ENCODE measurements at places on chromosomes 4 and X.

DNA sequence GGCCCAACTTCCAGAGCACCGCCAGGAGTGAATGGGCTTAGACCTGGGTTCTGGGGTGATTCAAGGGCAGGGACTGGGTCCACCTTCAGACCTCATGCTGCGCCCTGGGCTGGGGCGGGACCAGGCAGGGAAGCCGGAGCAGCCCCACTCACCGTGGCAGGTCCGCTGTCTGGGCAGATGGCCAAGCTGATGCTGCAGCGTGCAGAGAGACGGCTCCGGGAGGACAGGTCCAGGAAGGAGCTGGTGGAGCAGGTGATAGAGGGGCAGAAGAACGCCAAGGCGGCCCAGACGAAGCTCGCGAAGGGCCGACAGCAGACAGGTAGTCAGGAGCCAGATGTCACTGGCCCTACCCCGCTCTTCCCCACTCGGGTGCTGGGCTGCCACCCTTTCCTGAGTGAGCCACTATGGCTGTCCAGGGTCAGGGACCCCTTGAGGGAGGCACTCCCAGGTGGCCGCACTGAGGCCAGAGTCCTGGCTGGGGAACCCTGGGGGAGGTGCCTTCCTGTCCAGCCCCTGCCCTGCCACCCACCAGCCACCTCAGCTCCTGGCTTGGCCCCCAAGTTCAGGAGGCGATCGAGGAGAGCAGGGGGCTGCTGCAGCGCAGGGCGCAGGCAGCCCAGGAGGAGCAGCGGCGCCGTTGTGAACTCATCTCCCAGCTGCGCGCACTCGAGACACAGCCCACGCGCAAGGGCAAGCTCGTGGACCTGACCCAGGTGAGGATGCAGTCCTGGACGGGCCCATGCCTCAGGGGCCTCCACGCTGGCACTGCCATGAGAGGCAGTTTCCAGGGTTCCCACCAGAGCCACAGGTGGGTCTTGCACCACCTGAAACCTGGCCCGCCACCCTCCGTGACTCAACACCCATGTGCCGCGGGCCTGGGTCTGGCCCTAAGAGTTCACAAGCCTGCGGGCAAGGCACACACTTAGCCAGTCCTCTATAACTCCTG, 10.1 kb upstream of the RNF4 start:
- no peak for DNase-seq

DNA sequence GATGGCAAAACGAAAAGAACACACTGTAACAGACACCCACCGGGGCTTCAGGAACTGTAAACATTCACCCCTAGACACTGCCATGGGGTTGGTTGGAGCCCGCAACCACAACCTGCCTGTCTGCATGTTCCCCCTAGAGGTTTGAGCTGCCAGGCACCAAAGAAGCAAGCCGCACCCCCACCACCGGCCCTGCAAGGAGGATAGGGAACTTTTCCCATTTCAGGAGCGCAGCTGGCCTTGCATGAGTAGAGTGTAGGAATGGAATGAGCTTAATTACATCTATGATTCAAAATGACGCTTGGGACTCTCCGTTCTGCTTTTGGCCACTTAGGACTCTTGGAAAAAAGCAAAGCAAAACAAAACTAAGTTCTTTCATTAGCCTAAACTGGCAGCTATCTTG, 243.6 kb upstream of the CTSO start:
- DNase-seq: no peak

DNA sequence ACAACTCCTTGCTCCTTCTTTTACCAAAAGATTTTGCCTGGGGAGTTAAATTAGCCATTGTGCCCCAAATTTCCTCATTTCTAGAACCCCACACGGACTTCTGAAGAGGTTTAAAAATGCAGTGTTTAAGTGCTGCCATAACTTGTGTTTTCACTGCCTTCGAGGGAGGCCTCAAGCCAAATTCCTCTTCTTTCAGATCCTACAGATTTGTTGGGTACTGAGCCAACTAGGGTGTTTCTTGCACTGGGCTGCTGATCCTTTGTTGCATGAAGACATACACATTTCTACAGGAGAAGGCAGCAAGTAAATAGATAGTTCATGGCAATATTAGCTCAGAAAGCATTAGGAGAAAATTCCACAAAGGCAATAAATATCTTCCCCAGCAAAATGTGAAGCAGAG, 43.8 kb downstream of the GLRA2 start:
- no peak for DNase-seq

GRCh38 chrX:9943420-9943819, 23.7 kb upstream of the CLDN34 start:
- DNase-seq: no peak

DNA sequence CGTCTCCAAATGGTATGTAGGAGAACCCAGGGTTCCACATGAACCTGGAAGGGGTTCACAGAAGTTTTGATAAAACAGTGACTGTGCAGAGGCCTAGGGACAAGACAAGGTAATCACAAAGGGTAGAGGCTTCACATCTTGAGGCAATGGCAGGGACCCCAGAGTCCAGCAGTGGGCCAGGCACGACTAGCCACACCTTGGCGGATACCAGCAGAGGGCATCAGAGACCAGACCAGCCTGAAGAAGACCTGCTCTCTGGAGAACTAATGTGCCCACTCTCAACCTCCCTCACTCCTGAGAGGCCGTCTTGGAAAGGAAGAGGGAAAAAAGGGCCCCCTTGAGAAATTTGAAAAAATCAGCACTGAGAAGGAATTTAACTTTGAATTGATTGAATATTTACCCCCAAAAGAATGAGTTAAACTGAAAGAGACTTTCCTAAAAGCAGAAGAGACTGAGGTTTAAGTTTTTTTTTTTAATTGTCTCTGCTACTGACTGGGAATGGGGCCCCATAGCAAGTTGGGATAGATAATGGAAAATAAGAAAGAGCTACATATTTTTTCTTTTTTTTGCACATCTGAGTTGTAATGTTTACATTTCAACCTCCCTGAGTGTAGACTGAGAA, 243.8 kb upstream of the JADE1 start:
- DNase-seq: no peak

DNA sequence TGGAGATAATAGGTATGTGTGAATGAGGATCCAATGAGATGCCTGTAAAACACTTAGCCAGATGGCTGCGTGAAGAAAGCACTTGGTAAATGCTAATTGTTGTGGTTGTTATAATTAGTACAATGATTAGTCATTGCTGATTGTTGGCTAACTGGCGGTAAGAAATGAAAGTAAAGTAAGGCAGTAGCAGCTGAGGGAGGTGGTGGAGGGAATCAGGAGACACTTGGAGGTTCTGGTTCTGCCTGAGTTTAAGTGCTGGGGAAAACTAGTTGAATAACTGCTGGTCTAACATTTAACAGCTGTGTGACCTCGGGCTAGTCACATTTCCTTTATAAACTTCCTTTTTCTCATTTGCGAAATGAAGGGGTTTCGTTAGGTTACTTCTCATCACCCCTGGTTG, 30.9 kb downstream of the CD38 start:
- no peak for DNase-seq

GRCh38 chr4:119284876-119285780, 36.8 kb downstream of the FABP2 start:
- no peak for DNase-seq

- DNase-seq: no peak
Observed at GRCh38 chr4:16133406-16133805, 49.6 kb upstream of the PROM1 start.

DNA sequence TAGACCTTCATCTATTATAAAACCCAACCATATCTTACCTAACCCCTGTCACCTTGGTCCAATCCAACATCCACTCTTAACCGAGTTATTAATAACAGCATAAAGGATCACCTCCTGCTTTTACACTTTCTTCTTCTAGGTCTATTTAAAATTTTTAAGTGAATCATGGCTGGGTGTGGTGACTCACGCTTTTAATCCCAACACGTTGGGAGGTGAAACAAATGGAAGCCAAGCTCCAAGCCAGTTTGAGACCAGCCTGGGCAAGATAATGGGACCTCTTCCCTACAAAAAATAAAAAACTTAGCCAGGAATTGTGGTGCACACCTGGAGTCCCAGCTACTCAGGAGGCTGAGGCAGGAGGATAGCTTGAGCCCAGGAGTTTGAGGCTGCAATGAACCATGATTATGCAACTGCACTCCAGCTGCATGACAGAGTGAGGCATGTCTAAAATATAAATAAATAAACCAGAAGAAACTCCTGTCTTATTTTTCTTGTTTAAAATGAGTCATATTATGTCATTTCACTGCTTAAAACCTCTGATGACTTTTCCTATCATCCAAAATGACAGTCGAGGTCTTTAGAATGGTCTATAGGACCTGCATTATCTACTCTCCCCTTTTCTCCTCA, 188.4 kb downstream of the GASK1B start:
- DNase-seq: no peak

- DNase-seq: no peak
Observed at GRCh38 chrX:10514891-10515290, 105.5 kb downstream of the MID1 start.

DNA sequence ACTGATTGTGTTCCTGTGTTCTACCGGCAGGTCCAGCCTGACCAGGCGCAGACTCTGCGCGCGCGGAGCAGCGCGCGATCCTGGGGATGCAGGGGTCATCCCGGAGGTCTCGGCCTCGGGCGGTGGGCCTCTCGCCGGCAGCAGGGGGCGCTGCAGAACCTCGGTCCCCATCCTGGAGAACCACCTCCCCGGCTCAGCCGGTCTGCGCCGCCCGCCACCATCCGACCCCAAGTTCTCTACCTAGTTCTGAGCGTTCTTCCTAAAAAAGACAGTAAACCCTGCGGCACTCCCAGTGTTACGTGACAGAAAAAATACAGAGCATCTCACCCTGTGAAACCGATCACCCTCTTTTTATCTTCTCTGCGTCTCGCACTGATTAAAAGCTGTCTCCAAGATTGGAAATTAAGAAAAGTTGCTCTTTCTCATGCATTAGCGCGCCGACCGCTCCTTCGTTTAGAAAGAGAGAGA, 1.6 kb downstream of the TRPC3 start:
- DNase-seq: peak; percentile 75

- no peak for DNase-seq
Observed at GRCh38 chr4:151429957-151430570, 21.1 kb downstream of the FHIP1A start.

DNA sequence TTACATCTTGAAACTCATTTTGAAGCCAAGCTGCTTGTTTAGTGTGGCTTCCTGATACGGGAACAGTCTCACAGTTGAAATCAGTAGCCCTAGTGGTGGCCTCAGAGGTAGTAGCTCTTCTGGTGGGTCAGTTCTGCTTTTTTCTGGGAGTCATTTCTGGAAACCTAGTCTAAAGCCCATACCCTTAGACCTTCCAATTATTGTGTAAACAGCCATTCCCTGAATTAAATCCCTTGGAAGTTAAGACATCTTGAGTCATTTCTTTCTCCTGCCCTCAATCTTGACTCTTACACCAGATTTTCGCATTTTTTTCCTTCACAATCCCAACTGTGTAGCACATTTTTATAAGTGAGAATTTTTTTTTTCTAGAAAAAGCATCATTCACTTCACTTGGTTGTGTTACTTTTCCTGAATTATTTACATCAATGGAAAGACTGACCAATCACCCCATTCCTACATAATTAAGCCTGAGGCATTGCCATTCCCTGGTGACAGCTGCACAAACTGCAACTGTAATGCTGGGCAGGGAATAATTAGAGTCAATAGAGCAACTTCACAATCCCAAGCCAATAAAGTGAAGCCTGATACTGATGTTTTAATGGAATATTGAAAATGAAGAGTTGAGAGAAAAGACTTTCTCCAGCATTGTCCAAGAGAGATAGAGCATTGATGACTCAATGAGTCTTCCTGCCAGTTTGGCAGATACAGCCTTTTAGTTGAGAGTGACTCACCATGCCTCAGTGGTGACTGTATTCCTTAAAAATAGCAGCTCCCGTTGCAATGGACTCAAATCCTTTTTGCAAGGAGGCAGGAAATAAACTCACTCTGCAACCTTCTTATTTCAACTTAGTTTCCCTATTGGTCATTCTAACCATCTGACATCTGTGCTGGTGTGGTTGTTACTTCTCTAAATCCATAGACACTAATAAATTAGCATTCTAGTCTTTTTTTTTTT, 13.0 kb upstream of the SEPSECS start:
- no peak for DNase-seq

- no peak for DNase-seq
Observed at GRCh38 chr4:184347251-184348239, 126.8 kb downstream of the IRF2 start.

- DNase-seq: peak; percentile 22
Observed at GRCh38 chr4:88382621-88383020, 4.0 kb downstream of the HERC6 start.

GRCh38 chr4:21347142-21347541, 601.4 kb downstream of the KCNIP4 start:
- no peak for DNase-seq

- no peak for DNase-seq
Observed at GRCh38 chr4:181846934-181847333, 396.3 kb upstream of the TENM3 start.

GRCh38 chrX:46168254-46168653, 377.0 kb downstream of the ZNF674 start:
- no peak for DNase-seq

DNA sequence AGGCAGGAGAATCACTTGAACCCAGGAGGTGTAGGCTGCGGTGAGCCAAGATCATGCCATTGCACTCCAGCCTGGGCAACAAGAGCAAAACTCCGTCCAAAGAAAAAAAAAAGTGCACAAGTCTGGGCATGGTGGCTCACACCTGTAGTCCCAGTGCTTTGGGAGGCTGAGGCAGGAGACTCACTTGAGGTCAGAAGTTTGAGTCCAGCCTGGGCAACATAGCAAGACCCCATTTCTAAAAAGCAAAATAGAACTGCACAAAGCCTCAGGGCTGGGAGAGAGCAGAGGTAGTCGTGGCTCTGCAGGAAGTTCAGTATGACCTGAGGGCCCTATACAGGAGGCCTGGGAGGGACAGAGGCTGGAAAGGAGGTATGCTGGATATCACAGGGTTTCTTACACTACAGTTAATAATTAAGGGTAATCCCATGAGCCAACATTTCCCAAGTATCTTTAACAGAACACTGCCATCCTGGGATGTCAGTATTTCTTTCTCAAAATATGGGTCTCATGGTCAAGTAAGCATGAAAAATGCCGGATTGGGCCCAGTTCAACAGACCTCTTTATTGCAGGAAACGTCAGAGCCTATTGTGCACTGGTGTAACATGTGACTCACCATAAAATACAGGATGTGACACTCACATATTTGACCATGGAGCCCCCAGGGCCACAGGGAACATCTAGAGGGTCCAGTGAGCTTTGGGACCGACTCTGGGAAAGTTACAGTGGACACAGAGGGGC, 37.8 kb downstream of the ACSL1 start:
- DNase-seq: no peak
